Activated CD4-positive, alpha-beta T cell treated with anti-CD3 and anti-CD28 coated beads, Interleukin-2, amount 10 ng/mL, durations not matched to agents 7 days and 5 days (primary cell): ENCODE measurements at places on chromosomes 6 and 20.

DNA sequence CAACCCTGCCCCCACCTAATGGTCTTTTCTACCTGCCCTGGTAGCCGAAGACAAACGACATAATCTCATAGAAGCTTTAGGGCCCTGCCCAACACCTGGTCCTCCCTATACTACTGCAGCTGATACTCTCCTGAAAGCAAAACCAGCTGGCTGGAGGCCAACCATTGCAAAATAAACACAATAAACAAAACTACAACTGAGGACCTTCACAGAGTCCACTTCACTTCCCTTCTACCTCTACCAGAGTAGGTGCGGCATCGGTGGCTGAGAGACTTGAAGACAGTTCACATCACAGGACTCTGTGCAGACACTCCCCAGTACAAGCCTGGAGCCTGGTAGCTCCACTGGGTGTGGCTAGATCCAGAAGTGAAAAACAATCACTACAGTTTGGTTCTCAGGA, 476.2 kb downstream of the MMUT start:
- DNase-seq, result no peak

DNA sequence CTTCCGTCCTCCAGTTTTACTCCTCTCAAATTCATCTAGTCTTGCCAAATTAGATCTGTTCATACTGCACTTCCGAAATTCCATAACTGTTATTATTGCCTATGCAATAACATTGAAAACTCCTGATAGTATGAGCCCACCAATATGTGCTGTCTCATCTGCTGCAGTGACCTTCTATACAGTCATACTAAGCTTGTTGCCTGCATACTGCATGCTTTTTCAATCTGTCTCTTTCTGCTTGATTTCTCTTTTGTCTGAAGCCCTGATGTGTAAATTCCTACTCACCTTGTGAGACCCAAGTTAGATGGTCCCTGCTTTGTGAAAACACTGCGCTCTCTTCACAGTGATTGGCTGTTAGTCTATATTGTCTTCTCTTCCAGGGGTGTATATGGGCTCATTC, 1.1 kb downstream of the TBP start:
- DNase-seq, result no peak

DNA sequence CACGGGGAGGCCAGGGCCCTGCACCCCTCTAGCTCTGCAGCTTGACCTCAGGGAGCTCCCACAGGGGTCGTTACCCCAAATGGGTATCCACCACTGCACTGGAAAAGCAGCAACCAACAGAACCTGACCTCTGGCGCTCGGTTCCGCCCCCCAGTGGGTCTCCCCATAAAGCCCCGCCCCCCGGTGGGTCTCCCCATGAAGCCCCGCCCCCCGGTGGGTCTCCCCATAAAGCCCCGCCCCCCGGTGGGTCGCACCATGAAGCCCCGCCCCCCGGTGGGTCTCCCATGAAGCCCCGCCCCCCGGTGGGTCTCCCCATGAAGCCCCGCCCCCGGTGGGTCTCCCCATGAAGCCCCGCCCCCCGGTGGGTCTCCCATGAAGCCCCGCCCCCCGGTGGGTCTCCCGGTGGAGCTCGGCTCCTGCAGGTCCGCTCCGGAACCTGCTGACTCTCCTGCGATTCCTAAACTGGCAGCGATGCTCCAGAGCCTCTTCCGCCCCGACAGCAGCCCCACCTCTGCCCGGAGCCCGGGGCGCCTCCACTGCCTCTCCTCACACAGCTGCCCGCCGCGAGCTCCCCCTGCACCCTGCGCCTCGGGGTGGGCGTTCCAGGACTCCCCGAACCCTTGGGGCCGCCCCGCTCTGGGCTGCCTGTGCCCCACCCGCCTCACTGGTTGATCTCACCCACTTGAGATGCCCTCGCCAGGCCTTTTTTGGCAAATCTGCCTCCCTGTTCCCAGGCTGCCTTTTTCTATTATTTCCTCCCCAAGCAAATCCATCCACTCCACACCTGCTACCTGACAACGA, 12.1 kb downstream of the SLC2A4RG start:
- DNase-seq, result peak; percentile 50

DNA sequence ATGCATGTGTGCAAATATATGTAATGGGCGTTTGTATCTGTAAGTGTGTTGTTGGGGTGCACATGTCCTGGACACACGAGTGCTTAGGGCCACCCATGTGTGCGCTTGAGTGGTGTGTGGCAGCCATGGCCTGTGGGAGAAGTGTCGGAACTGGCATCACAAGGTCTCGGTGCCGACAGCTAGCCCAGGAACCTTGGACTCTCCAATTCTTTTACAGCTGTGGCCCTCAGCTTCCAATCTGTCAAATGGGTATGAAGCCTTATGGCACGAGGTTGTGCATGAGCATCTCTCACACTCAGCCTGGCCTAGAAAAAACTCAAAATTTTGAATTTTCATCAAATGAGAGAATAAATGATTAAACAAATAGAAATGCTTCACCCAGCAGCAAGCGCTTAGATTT, 42.0 kb downstream of the SPDEF start:
- no peak for DNase-seq

DNA sequence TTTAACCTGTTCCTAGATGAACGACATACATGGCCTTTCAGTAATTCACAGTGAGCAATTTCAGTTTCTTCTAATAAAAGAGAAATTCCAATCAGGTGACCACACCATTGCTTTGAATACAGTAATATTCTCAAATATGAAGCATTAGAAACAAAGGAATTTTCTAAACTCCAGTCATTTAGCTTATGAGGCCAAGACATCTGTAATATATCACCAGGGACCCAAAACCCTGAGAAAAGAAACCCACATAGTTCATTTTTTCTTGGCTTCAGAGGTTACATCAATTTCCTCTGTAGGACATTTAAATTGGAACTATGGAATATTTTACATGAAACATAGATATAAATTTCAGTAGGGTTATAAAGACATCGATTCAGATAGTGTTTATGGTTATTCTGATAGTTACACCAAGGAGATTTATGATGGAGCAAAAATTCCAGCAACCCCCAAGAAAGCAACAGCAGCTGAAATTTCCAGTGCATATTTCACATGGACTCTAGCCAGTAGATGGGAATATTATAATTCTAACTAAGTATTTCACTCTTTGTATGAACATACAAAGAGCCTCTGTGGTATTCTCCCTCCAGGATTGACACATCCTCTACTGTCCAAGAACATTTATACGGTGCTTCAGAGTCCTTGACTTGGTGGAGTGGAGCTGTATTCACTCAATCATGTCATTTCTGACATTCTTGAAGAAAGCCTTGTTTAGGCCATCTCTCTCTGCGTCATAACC, 82.9 kb downstream of the ADGRG6 start:
- DNase-seq, result no peak

DNA sequence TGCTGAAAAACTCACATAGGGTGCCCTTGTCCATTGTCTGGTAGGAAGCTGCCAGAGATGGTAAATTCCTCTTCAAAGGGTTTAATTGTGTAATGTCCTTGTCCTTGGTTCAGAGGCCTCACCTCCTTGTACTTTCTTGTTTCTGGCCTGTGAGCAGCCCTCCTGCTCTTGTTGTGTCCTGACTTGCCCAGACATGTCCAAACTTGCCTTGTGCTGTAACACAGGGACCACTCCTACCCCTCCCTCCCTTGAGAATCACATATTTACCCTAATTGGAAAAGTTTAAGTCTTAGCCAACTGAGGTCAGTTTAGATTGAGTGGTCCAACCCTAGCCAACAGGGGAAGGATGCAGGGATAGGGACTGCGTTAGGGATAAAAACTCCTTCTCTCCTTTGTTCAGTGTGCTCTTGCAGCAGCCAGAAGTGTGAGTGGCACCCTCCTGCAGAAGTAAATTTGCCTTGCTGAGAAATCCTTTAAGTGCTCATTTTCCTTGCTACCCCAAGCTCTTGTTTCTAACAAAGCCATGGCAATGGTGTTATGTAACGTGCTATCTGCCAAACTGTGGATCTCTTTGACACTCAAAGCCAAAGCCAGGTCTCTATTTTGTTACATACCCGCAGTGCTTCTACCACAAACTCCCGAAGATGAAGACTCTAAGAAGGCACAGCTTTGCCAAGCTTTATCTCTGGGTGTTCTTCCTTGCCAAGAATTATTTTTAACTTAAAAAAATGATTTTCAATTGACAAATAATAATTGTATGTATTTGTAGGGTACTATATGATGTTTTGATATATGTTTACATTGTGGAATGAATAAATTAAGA, 414.5 kb downstream of the ESR1 start:
- DNase-seq, result no peak
